T-helper 2 cell (primary cell): ENCODE measurements at places on chromosomes 2 and 18.

DNA sequence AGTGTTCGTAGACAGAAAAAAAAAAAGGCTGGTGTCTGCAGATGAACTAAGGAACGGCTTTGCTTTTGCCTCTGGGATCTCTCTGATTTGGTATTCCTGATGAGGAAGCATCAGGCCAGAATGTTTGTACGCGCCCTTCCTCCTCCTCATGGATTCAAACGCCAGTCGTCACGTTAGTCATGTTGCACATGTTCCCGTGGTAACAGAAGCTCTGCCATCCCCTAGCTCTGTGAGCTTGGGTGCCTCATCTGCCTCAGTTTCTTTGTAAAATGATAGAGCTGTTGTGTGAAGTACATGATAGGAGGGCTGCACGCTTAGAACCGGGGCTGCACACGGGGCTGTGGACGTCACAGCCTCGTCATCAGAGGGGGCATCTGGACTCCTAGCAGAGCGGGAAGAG, 47.0 kb downstream of the TSHZ1 start:
- DNase-seq = no peak

- no peak for DNase-seq
Observed at GRCh38 chr2:111108745-111109271, 11.9 kb upstream of the BCL2L11 start.

GRCh38 chr2:187842978-187843847, 289.0 kb upstream of the TFPI start:
- DNase-seq = no peak

- no peak for DNase-seq
Observed at GRCh38 chr18:80246445-80247392, 595 bp downstream of the PARD6G start.

GRCh38 chr18:36200354-36200771, 13.1 kb downstream of the MOCOS start:
- DNase-seq = no peak

DNA sequence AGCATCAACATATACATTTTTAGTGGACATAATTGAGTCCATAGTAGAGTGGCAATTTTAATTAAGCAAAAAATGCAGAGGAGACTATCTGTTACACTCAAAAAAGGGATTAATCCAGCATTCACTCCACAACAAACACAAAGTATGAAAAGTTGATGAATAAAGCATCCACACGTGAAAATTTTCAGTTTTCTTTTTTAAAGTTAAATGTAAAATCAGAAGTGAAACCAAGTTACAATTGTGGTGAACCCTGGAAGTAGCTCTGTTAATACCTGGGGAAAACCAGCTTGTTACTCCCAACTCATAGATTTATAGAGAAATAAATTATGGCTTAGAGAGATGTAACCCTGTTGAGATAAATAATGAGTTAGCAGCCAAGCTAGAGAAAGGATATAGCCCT, 807.8 kb downstream of the TRIB2 start:
- DNase-seq = no peak

DNA sequence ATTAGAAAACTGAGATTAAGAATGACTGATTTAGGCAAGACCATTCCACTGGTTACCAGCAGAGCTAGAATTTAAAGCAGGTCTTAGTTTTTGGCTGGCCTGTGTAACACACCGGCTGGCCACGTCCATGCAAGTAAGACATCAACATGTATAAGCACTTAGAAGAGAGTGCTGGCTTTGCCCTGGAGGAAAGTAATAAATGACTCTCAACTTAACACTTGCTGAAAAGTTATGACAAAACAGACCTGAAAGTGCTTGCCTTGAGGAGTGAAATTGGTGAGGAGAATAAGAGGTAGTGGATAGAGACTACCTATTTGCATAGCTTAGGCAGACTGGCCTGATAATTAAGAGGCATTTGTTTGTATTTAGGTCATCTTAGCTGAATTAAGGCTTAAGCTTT, 165.7 kb upstream of the KCNJ3 start:
- DNase-seq = no peak

DNA sequence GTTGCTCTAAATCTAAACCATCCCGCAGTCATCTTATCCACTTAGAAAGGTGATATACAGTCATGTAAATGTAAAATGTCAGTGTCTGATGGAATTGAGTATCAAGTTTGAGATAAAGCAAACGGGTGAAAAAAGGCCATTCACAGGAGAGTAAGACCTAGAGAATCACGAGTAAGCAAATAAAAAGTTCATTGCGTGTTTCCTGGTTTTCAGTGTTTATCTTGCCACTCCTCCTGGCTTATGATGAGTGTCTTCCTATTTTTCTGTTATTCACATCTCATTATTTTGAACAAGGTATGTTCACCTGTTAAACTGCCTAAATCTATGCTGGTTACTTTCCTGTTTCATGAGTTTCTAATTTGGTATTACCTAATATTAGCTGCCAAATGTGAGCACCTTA, 68.8 kb downstream of the ITGA4 start:
- no peak for DNase-seq

DNA sequence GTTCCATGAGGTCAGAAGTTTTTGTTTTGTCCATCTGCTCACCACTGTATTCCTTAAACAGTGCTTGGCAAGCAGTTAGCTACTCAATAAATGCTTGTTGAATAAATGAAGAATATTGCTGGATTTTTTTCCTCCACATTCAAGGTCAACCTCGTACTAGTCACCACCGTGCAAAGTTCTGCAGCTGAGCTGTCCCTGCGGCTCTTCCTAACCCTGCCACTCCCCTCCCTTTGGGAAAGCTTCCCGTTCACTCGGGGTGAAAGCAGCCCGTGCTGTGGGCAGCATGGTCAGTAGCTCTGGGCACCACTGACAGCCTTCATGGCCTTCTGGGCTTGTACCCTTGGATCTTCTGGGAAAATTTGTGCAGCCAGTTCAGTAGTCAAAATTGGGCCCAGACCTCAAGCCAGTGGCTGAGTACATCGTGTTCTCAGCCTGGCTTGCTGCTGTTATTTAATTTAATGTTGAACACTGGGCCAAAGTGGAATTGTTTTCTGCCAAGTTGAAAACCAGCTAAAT, 469.3 kb upstream of the RAB12 start:
- DNase-seq = no peak

GRCh38 chr2:73952499-73953446, 26.1 kb downstream of the DGUOK start:
- no peak for DNase-seq

DNA sequence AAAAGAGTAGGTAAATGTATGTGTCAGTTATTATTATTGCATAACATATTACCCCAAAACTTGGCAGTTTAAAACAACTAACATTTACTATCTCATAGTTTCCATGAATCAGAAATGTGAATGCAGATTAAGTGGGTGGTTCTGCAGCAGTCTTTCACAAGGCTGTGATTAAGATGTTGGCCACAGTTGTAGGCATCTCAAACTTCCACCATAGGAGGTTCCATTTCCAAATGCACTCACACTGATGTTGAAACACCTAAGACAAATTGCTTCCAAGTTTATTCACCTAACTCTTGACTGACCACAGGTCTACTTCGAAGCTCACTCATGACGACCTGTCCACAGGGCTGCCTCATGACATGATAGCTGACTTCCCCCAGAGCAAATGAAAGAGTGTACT, 360.8 kb downstream of the GRB14 start:
- no peak for DNase-seq

DNA sequence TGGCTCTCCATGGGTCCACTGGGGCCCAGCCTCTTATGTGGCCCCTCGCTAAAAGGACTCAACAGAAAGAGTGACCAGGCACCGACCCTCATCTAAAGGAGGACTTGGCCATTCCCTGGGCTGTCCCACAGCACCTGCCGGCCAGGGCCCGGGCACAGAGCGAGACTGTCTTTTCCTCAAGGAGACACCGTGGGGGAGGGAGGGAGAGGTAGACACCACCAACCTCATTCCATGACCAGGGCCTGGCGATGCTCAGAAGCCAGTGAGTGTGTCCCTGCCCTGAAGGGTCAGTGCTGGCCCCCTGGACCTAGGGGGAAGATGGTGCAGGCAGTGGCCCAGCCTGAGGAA, 39.8 kb upstream of the ALPP start:
- DNase-seq = no peak

GRCh38 chr2:141109633-141110032, 1021.2 kb downstream of the LRP1B start:
- DNase-seq = no peak

- no peak for DNase-seq
Observed at GRCh38 chr18:23812546-23813440, 123.5 kb downstream of the LAMA3 start.

- DNase-seq = no peak
Observed at GRCh38 chr18:41761333-41762018, 193.6 kb upstream of the PIK3C3 start.

GRCh38 chr2:226030788-226031646, 631.5 kb downstream of the NYAP2 start:
- peak; percentile 7 for DNase-seq

- DNase-seq = no peak
Observed at GRCh38 chr2:144323946-144324345, 196.0 kb downstream of the ZEB2 start.

DNA sequence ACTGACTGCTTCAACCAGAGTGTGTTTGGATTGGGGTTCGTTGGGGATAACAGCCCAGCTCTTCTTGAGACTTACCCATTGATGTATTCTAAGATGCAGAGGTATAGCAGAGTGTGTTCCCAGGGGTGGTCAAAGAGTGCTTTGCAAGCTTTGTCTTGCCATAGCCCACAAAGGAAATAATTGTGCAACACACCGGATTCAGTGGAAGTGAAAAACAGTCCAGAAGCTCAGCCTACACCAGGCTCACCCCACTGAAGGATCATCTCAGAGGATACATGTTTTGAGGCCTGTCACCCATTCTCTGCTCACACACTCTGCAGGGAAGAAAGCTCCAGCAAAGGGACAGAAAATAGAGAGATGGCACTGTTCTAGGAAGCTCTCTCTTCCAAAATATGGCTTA, 9.6 kb downstream of the CACNB4 start:
- DNase-seq = no peak

DNA sequence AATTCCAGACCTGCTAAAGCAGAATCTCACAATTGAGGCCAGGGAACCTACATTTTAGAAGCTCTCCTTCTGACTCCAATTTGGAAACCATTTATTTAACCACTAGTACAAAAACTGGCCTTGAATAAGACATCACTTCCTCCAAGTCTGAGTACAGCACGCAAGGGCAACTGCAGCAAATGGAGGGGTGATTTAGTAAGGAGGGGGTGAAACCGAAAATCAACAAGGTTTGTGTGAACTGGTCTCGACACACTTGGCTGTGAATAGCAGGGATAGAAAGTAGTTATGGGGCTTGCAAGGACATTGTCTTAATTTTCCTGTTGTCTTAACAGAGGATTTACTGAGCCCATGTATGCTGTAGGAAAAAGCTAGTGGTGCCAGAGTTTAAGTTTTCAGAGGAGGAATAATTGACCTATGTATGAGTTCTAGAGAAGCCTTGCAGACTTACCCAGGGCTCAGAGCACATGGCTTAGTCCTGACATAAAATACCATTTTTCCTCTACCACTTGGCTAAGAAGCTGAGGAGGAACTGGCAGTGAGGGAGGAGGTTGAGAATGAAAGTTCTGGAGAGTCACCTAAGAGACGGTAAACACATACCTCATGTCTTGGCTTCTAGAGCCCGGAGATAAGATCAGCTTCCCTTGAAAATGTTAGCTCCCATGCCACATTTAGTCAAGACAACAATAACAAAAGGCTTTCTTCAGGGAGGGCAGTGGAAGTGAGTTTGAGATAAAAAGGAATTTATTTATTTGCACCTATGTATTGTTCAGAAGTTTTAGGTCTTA, 114.8 kb downstream of the SMAD2 start:
- DNase-seq = no peak

GRCh38 chr18:36187193-36187825, at the start of gene MOCOS:
MOCOS (plus strand) TSS chr18:36187497; CDS start chr18:36187540, 43 bp downstream.
- DNase-seq = peak; percentile 27

DNA sequence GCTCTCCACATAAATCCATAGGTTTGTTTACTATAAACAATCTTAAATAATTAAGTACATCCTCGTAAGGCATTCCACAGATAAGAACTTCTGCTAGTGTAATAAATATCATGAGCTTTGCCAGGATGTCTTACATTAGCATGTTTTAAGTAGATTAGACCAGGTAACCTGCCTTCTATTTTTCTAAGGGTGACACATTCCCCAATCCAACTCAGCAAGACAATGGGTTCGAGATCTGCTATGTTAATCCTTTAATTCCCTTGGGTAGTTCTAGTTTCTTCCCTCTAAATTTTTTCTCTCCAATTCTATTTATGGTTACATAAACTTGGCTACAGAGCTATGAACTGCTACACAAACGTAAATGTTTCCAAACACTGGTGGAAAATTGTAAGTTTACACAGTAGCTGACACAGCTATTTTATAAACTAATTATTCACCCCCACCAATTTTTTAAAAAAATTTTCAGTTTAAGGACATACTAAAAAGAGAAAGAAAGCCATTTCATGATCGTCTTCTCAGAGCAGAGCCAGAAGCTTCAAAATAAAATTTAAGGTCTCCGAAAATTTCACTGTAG, 386.5 kb upstream of the SLC39A10 start:
- no peak for DNase-seq

GRCh38 chr2:106356291-106356690, 111.9 kb downstream of the RGPD3 start:
- DNase-seq = no peak

DNA sequence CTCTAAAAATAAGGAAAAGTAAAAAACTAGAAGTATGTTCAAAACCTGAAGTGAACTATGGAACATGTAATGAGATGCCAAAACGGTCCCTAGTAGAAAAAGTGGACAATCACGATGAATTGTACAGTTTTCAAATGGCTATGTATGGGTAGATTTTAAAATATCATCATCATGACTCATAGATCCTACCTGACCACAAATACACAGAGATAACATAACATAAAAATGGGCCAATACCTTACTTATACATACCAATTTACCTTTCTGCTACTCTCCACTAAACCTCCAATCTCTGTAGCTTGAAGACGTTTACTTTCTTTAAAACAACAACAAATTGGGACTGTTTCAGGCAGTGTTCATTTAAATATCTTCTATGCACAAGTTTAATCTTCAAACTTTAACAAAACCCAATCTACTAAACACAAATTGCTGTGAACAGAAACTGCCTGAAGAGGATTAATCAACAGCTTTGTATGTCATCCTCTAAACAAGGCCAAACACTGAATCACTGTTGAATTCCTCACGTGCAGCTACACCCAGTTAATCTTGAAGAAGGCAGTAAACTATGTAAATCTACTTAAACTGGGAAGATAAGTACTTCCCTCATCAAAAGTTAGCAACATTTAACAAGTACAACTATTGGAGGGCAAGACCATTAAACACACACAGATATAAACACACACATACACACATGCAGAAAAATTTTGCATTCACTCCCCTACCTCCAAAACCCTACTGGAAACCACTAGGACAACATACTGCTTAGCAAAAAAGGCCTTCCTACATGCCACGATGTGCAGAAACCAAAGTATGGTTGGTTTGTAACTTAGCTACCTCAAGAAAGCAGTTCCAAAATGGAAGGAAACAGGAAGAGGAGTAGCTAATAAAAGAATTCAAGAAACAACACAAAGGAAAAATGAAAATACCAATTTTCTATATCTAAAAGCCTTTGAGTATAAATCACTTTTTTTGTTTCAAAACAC, 90.3 kb downstream of the RBMS1 start:
- DNase-seq = peak; percentile 52

GRCh38 chr2:172929644-172930043, 146.0 kb upstream of the MAP3K20 start:
- no peak for DNase-seq

GRCh38 chr2:148670773-148671172, 26.2 kb downstream of the EPC2 start:
- no peak for DNase-seq
